Activated CD8-positive, alpha-beta memory T cell treated with anti-CD3 and anti-CD28 coated beads, Interleukin-2, amount 50 U/mL, for 4 hours (primary cell): ENCODE measurements at places on chromosomes 6 and 20.

- DNase-seq: no peak
These were observed 102.2 kb upstream of the RALGAPA2 start for GRCh38 chr20:20814685-20815084.

DNA sequence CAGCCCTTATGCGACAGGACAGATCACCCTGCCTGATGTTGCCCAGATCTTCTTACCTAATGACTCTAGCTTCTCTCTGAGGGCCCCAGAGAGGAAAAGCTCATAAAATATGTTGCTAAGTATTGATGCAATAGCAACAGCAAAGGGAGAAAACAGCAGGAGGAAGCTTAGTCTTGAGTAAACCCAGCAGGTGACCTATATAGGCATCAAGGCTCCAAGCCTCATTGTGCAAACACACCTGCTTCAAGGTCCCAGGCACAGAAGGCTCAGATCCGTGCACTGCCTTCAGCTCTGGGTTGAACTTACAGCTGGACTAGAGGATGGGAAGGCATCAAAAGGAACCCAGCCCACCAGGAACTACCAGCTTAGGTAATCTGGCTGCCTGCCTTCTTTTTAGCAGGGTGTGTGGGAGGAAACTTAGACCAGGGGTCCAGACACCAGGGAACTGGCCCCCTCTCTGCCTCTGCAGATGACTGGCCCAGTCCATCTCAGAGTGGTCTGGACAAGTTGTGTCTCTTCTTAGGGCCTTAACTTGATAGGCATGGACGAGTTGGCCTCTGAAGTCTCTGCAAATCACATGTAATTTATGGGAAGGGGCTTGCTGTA lies 34.4 kb downstream of the TGM3 start:
- no peak for DNase-seq

DNA sequence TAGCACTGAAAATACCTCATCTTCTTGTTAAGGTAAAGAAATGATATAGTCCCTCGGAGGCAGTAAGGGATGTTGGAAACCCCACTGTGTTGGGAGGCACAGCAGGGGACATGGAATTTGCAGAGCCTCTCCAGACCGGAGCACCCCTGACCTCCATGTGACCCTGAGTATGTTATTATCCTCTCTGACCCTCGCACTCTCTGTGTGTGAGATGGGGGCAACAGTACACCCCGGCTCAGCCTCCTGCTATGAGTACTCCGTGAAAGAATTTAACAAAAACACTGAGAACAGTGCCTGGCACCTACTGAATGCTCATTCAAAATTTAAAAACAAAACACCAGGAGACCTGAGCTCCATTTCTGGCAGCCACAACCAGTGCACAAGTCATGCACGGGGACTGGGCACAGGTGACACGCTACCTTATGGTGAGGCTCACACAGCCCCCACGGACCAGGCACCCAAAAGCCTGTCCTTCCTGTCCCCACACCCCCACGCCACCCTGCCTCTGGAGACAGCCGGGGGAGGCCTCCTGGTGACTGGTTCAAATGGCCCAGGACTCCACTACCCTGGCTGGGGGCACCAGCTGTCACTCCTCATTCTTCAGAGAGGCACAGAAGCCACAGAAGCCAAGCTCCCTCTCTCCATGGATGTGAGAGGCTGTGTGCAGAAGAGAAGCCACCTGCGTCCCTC lies 6.1 kb downstream of the NINL start:
- DNase-seq: no peak

DNA sequence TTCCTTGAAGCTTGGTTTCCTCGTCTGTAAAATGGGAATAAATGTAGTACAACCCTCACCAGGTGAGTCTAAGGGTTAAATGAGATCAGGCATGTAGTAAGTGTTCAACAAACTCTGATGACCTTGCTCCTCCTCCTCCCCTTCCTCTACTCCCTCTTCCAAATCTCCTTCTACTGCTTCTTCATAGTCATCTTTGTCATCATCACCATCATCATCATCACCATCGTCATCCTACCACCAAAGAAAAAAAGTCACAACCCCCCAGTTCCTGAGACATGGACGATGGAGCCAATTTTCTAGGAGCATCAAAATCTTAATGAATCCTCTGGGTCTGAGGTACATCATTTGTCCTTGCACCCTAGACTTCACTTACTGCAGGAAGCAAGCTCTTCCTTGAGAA lies 240.0 kb downstream of the ANKRD60 start:
- DNase-seq: no peak

DNA sequence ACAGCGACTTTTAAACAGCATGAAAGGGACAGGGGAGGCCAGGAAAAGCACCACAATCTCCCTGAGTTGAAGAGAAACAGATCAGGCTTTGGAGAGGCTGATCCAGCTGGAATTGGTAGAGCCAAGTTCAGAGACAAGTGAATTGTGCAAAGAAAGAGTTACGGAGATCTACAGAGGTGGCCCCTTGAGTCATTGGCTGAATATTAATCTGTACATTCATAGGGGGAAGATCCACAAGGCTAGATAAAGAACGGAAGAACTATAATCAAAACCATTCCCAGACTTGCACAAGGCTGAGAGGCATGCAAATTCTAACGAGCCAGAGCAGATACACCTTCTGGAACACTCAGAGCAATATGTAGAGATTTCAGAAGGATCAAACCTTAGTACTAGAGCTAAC lies 14.2 kb upstream of the FOXQ1 start:
- no peak for DNase-seq

DNA sequence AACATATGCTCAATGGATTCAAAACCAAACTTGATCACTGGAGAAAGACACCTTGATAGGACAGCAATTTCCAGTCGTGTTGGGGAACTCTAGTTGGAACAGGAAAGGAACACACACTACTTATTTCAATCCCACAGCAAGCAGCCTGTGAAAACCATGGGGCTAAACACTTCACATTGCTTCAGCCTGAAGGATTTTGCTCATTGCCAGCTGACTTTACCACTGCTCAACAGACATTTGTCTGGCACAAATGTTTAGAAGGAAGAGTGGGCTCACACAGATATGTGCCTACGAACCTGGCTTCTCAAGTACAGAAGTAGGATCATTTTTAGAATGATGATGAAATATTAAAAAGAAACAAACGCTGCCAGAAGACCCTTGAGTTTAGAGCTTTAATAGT lies 598.1 kb downstream of the PHF3 start:
- DNase-seq: no peak

GRCh38 chr6:118645395-118645794 lies 6.0 kb downstream of the CEP85L start:
- no peak for DNase-seq

DNA sequence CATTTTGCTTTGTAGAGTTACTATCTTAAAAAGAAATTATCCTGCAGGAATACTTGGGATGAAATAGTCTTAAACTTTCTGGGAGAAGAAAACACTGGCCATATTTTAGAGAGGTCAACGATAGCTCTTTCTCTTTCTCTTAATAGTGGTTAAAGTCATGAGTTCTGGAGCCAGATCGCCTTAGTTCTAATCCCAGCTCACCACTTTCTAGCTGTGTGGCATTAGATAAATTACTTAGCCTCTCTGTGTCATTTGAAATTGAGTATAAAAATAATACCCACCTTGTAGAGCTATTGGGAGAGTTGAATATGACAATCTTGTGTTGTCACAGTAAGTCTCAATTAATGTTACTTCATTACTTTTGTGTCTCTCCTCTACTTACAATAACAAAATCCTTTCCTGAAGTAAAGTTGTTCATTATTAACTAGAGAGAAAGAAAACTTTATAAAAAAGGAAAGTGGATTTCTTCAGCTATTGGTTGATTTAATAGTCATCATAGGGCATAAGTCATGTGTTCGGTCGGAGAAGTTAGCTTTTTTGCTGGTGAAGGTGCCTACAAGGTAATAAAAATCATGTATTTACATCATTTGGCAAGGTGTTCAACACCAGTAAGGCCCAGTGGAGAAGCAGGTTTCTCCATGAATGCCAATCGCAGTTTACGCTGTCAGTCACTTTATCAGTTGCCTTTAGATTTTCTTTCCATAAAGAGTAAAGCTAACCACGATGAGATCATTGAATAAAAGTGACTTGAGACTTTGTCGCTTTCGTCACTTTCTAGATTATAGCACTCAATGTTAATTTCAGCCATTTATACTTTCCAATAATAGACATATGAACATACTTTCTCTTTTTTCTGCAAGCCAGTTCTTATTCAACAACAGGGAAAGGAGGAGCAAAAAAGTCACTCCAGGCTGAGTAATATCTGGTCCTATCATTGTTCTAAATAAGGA lies 2.0 kb downstream of the NEDD9 start:
- no peak for DNase-seq

DNA sequence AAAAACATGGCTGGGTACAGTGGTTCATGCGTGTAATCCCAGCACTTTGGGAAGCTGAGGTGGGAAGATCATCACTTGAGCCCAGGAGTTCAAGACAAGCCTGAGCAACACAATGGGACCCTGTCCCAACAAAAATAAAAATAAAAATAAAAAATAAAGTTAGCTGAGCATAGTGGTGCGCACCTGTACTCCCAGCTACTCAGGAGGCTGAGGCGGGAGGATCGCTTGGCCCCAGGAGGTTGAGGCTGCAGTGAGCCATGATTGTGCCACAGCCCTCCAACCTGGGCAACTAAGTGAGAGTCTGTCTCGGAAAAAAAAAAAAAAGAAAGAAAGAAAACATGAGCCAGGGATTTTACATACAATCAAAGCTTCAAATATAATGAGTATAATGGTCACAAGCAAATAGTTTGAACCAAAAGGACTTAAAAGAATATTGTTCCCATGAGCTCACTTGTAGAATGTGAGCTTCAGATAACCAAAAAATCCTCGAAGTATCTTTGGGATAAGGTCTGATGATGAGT lies 31.1 kb downstream of the RANBP9 start:
- no peak for DNase-seq
